ENCODE measurements at places on chromosomes 4 and X. TPM values are rescaled to one million over a fixed set of nuclear protein-coding genes. Genes with fewer than 3 reads are reported as not detected.

HS6ST2 gene
- total RNA-seq = 0.43 TPM

IQCM gene
- not detected for total RNA-seq

KDR gene
- 15.1 TPM for total RNA-seq

CLDN34 gene
- total RNA-seq = not detected

LRIT3 gene
- 0.14 TPM for total RNA-seq

HSPA4L gene
- 9.9 TPM for total RNA-seq

USP38 gene
- 18.3 TPM for total RNA-seq

CSAG1 gene
- not detected for total RNA-seq

ARMCX1 gene
- 34.0 TPM for total RNA-seq

UGT2B7 gene
- total RNA-seq = not detected

CT45A2 gene
- not detected for total RNA-seq

ZFP42 gene
- total RNA-seq = not detected

NLRP2B gene
- total RNA-seq = not detected

GRCh38 chr4:183397741-183398297 is 46.6 kb upstream of the CDKN2AIP start:
- no peak for DNase-seq

- DNase-seq = no peak
These were observed 2.9 kb upstream of the AFP start for GRCh38 chr4:73433140-73433539.

- DNase-seq = no peak
These were observed 233.4 kb downstream of the CFAP299 start for GRCh38 chr4:80568891-80569290.

GRCh38 chr4:140856621-140857062 is 100.5 kb upstream of the TBC1D9 start:
- no peak for DNase-seq

DNA sequence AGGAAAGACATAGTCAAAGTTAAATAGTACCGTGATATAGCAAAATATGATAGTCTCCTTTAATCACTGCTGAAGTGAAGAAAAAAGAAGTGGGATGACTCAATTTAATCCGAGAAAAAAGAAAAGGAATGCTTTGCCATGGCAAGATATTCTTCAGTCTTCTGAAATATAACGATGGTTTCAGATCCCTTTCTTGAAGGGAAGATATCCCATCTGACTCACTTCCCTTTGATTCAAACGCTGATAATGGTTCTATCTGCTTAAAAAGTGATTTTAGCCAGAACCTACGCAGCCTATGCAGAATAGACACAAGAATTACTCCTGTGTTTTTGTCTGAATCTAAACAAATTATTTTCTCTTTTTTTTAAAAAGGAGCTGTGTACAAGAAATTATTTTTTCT is 68.1 kb upstream of the FTHL17 start:
- no peak for DNase-seq

- no peak for DNase-seq
These were observed 32.9 kb downstream of the CPEB2 start for GRCh38 chr4:15035159-15035558.

GRCh38 chr4:113122066-113122465 is 72.6 kb downstream of the ANK2 start:
- no peak for DNase-seq

GRCh38 chr4:163344147-163345125 is 744 bp downstream of the NPY5R start:
- DNase-seq = peak; percentile 81

- DNase-seq = no peak
These were observed 31.8 kb downstream of the SH3TC1 start for GRCh38 chr4:8230891-8231290.

GRCh38 chrX:13232484-13232883 is 87.4 kb downstream of the ATXN3L start:
- DNase-seq = no peak

DNA sequence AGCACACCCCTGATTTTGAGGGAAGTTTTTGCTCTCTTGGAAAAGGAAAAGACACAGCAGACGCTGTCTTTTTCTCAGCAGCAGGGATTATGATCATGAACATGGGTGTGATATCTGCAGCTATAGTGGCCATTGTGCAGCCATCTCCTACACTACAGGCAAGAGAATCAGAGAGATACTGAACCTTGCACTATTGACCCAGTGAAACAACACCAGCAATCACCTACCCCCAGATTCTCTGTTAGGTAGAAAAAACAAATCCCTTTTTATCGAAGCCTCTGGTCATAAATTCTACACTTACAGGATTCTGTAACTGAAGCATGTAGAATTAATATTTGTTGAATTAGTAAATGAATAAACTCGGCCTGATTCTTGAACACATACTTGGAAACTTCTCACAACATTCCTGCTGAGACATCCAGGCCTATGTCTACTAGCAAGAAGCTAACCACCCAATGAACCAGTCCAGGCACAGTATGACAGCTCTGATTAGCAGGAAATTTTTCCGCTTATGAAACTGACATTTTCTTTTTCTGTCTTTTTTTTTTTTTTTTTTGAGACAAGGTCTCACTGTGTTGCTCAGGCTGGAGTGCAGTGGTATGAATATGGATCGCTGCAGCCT is 5.0 kb upstream of the AFAP1 start:
- peak; percentile 0 for DNase-seq

GRCh38 chr4:4668355-4669210 is 126.7 kb upstream of the STX18 start:
- no peak for DNase-seq

GRCh38 chr4:96729641-96730040 is 889.7 kb downstream of the PDHA2 start:
- no peak for DNase-seq

- no peak for DNase-seq
These were observed 47.9 kb upstream of the RGN start for GRCh38 chrX:47030339-47030738.

- DNase-seq = no peak
These were observed 795.0 kb downstream of the CENPC start for GRCh38 chr4:66750273-66750672.

DNA sequence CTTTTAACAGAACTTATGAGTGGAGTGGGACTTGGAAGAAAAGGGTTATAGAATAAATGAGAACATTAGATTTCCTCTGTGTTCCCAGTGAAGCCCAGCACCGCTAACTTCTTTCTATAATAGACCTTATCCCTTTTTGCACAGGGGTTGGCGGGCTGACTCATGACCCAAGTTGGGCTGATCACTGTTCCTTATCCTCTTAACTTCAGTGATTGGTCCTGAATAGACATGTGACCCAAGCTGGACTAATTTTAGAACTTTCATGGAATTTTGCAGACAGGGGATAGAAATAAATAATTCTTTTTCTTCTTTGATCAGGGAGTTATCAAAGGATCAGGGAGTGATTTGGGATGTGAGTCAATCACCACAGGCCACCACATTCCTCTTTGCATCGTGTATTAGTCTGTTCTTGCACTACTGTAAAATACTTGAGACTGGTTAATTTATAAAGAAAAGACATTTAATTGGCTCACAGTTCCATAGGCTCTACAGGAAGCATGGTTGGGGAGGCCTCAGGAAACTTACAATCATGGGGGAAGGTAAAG is 75.9 kb downstream of the UCHL1 start:
- DNase-seq = no peak

GRCh38 chr4:177313263-177313662 is 3.6 kb downstream of the NEIL3 start:
- no peak for DNase-seq

DNA sequence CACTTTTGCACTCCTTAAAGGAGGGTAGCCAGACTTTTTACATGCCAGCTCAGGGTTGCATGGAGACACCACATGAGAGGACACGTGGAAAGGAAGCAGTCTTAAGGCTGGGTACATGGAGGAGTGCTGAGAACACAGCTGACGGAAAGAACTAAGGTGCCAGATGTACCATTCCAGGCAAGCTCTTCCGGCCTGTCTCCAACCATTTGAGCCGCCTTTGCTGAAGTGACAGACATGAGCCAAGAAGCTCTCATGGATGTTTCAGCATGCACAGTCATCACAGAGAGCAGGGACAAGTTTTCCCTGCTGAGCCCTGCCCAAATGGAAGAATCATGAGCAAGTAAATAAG is 83.4 kb upstream of the BMP2K start:
- no peak for DNase-seq

- DNase-seq = no peak
These were observed 16.2 kb downstream of the HPF1 start for GRCh38 chr4:169741569-169741968.

- no peak for DNase-seq
These were observed 87.8 kb downstream of the SH3KBP1 start for GRCh38 chrX:19799319-19800182.

- DNase-seq = no peak
These were observed 263.3 kb upstream of the UGT8 start for GRCh38 chr4:114335339-114335738.

DNA sequence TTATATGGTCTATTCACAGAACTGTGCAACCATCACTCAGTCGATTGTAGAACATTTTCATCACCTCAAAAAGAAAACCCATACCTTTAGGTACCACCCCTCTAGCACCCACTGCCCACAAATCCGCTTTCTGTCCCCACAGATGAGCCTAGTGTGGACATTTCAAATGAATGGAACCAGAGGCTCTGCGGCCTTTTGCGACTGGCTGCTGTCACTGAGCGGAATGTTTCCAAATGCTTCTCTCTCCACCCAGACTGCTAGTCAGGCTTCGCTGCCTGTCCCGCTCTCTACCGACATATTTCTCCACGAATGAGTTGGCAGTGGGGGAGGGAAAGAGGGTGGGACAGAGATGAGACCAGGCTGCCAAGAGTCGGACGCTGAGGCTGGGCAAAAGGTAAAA is 1.7 kb upstream of the BGN start:
- DNase-seq = no peak

DNA sequence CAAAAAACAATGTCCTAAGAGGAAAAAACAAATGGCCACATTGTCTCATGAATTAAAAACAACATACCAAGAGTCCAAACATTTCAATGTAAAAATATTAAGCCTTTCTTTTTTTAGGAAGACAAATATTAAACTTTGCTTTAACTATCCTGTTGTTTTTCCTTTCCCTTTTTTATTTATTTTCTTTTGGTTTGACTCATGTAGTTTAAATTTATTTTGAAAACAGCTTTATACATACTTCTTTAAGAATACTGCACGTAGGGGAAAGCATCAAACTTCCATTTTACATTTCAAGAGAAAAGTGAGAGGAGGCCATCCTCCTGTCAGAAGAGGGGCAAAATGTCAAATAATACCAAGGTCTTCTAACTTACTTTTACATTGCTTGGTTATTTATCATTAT is 8.7 kb downstream of the GAB1 start:
- no peak for DNase-seq

DNA sequence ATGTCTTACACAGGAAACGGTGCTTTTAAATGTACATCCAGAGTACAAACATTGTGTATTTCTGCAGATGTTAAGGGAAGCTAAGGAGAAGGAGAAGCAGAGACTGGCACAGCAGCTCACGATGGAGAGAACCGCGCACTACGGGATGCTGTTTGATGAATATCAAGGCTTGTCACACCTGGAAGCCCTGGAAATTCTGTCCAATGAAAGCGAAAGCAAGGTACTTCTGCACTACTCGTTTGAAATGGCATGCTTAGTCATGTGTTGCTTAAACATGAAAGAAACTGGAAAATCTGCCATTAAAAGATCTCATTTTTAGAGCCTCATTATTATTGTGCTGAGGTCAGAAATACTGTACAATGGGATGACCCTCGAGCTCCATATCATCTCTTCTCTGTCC is 47.2 kb downstream of the FAM114A1 start:
- DNase-seq = no peak

GRCh38 chr4:28462766-28463700 is 1602.4 kb downstream of the STIM2 start:
- no peak for DNase-seq

DNA sequence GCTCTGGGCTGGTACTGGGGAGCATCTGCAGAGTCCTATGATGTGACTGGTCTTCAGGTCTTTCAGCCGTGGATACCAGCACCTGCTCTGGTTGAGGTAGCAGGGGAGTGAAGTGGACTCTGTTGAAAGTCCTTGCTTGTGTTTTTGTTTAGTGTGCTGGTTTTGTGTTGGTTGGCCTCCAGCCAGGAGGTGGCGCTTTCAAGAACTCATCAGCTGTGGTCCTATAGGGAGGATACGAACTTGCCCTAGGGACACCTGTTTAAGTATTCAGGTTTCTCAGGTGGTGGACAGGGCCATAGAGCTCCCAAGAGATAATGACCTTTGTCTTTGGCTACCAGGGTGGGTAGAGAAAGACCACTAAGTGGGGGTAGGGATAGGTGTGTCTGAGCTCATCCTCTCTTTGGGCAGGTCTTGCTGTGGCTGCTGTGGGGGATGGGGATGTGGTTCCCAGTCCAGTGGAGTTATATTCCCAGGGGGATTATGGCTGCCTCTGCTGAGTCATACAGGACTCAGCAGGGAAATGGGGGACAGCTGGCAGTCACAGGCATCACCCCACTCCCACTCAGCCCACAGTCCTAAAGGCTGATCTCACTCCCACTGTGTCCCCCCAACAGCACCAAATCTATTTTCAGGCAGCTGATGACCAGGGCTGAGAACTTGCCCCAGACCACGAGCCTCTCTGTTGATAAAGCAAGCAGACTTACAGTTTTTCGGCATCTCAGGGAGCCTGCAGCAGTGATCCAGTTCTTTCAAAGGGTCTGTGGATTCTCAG is 24.1 kb downstream of the MSMO1 start:
- no peak for DNase-seq

GRCh38 chr4:108168160-108168670 is 517 bp downstream of the LEF1 start:
- no peak for DNase-seq

- no peak for DNase-seq
These were observed 74.4 kb downstream of the MSN start for GRCh38 chrX:65741823-65742222.

DNA sequence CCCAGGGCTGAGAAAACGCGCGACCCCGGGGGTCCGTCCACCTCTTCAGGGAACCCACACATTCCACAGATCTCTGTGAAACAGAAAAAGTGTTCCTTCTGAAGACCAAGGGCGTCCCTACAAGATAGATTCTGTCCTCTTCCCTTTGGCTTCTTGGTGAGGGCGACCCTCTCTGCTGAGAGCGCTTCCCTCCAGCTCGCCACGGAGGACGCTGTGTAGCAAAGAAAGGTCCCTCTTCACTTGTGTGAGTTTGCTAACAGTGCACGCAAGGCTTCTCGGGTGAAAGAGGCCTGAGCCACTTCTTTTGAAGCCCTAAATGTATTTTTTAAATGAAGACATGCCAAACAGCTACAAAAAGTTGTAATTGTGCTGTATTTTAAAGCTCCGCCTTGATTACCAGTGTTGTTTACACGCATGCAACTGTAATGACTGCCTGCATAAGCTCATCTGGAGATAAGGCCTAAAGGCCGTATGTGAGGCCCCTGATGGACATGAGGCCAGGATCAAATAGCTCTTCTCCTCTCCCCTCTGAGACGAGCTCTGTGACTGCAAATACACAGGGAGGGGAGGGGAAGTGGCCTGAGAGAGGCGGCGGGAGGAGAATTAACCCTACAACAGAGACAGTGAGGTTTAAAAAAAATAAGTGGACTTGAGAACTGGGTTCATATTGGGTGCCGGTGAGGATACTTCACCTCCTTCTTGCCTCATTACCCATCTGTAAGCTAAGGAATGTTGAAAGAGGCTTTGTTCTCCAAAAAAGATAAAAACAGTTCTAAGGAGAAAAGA is 95.5 kb downstream of the SOWAHB start:
- DNase-seq = peak; percentile 78
